AG09309 (cell line): ENCODE measurements at places on chromosomes 16 and 17.

- no peak for DNase-seq
These were observed 14.0 kb upstream of the RBFOX3 start for GRCh38 chr17:79624718-79625478.

- no peak for DNase-seq
These were observed 95.7 kb downstream of the BMERB1 start for GRCh38 chr16:15530085-15530484.

DNA sequence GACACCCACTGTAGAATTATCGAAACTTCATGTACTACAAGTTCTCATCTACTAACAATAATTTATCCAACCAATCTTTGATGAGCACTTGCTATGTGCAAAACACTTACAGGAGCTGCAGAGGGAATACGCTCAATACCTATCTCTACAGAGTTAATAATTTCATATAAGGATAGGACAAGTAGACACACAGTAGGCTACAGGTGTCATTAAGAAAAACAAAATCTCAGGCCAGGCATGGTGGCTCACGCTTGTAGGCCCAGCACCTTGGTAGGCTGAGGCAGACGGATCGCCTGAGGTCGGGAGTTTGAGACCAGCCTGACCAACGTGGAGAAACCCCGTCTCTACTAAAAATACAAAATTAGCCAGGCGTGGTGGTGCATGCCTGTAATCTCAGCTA, 91.3 kb upstream of the PLEKHM1 start:
- DNase-seq = no peak

GRCh38 chr16:27722207-27722606, 172.3 kb downstream of the KATNIP start:
- no peak for DNase-seq

GRCh38 chr17:35068249-35068648, 4.7 kb upstream of the RFFL start:
- DNase-seq = no peak

- DNase-seq = no peak
These were observed 2.0 kb downstream of the USP36 start for GRCh38 chr17:78838574-78839005.
